ENCODE measurements at places on chromosomes 11 and 22.
A peak's percentile ranks its signal among the peaks of the same experiment; 100 is the strongest.

- DNase-seq: no peak
These were observed 17.0 kb downstream of the ATXN10 start for GRCh38 chr22:45688600-45689080.

DNA sequence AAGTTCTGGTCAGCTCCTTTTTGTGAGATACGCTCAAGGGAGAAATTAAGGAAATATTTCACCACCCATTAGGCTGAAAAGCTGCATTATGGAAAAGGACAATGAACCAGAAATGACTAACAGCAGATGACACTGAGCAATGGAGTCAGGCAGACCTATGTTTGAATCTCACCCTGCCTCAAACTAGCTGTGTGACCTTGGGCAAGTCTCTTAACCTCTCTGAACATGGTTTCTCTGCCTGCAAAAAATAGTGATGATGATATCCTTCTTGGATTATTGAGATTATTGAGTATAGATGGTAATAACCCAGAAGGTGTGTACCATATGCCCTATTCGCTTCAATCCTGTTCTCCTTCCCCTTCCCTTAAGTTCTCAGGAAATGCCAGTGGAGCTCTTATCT, 2.9 kb upstream of the PRDM11 start:
- DNase-seq: no peak

- DNase-seq: no peak
These were observed 14.9 kb downstream of the RAC2 start for GRCh38 chr22:37229012-37229804.

- DNase-seq: no peak
These were observed 123.0 kb downstream of the TRIM44 start for GRCh38 chr11:35785287-35786167.

DNA sequence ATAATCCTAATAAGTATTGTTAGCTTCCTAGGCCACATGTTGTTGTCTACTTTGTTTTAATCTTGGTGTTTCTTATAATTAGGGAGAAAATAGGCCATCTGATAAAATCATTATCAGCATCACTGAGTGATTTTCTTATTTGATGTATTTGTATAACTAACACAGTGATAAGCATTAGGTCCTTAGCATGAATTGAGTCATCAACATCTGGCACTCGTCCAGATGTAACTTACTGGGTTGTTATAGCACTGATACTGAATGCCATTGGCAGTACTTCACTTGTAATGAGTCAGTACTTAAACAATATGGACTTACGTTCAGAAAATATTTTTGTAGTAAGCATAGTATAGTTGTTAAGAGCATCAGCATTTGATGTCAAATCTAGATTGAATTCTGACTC, 16.2 kb downstream of the API5 start:
- DNase-seq: no peak

DNA sequence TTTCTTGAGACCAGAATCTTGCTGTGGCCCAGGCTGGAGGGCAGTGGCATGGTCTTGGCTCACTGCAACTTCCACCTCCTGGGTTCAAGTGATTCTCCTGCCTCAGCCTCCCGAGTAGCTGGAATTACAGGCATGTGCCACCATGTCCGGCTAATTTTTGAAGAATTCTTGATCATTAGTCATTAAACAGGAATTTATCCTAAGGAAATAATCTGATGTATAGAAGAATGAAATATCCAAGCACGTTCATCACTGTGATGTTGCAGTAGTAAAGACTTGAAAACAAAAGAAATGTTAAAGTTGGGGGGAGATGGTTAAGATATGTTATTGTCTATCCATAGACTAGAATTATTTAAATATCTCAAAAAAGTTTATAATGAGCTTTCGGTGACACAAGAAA, 23.6 kb downstream of the CBL start:
- no peak for DNase-seq

DNA sequence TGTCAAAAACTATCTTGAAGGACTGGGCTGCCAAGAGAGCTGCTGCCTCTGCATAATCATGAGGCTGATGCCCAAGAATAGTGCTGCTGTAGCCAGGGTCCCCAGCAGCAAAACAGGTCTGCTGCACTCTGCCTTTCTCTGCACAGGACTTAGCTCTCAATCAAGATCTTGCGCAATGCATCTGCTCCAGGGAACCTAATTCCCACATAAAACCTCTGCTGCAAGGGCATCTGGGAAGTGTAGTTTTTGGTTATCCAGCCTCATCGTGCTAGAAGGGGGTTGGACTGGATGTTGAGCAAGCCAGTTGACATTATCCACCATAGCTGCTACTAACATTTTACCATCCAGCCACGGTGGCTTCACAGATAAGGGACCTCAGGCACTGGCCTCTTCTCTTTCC, 192.7 kb downstream of the C11orf91 start:
- no peak for DNase-seq

GRCh38 chr22:35903571-35904335, 124.9 kb downstream of the RBFOX2 start:
- DNase-seq: no peak

DNA sequence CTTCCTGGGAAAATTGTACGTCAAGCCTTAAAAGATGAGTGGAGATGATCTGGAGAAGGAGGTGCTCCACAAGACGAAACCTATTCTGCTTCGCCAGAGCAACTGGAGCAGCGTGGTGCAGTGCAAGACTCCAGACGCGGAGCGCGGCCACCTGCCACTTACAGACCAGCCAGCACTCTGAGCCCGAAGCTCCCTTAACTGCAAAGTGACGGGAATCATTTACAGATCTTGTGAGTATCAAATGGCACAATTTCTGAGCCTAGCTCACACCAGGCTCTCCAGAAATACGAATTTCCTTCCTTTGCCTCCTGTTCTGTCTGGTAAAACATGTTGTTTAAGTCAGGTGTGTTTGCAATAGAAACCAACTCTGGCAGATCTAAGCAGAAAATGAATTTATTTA, 369.3 kb downstream of the CADM1 start:
- DNase-seq: no peak

- DNase-seq: no peak
These were observed 87.1 kb downstream of the CEP164 start for GRCh38 chr11:117414724-117415123.

- DNase-seq: peak; percentile 53
These were observed at the start of gene TEX54 for GRCh38 chr11:62832336-62833234. Gene TEX54, minus strand, starts transcription at chr11:62832841.

- no peak for DNase-seq
These were observed 1.5 kb downstream of the A4GALT start for GRCh38 chr22:42719133-42719532.

- peak; percentile 82 for DNase-seq
These were observed 20.8 kb downstream of the DGCR6L start for GRCh38 chr22:20298803-20299745.

GRCh38 chr22:49208768-49209252, 618.9 kb downstream of the BRD1 start:
- DNase-seq: no peak

- peak; percentile 70 for DNase-seq
These were observed 165.7 kb downstream of the COMMD9 start for GRCh38 chr11:36123336-36124101.

DNA sequence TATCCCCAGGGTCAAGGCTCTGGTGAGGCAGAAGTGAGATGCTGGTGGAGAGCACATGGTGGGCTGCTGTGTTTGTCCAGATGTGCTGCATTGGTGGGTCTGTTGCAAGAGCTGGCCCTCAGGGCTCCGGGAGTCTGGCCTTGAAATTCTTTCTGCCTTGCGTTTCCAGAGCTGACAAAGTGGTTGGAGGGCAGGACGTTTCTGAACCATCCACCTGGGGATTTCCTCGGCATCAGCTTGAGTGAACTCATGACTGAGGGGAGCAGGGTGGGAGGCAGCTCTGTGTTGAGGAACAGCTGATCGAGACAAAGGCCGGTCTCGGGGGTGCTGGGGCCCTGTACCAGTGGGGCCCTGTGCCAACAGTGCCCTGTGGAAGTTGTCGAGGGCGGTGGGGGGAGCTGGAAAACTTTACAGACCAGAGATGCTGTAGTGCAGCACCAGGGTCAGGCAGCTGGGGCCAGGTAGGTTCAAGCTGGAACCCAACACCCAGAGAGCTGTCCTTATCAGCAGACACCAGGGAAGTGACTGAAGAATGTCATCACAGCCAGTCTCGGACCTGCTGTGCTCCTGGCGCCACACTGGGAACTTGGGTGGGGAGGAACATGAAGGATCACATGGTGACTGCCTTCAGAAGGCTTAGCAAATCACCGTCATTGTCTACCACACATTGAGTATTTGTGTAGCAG, 4.9 kb downstream of the TSKU start:
- DNase-seq: peak; percentile 16

DNA sequence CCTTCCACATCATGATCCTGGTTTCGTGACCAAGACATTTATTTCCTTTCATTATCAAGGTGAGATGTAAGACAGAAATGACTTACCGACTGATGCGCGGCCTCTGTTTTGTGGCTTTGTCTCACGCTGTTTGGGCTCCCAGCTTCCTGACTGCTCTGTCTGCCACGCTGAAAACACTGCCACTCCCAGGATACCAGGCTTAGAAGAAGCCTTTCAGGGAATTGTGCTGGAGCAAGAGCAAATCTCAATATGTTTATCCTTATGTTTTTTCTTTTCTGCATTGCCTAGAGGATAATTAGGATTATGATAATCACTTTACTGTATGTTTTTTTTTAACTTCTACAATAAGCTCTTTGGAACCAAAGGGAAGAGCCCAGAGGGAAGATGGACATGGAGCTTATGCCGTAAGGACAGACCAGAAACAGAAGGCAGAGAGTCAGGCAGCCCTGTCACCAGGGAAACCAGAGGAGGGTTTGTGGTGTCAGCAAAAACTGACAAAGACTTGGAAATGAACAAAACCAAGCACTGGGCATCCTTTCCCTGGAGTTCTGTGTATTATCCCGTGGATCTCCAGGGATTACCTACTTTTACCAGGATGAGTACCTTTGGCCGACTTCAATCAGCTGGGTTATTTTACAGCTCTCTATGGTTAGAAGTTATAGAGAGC, 68.2 kb upstream of the ISX start:
- no peak for DNase-seq

GRCh38 chr11:74466916-74467885, at the start of gene KCNE3:
Gene KCNE3, minus strand, starts transcription at chr11:74467549. Its CDS starts 9,986 bp downstream, at chr11:74457563.
- DNase-seq: peak; percentile 62

DNA sequence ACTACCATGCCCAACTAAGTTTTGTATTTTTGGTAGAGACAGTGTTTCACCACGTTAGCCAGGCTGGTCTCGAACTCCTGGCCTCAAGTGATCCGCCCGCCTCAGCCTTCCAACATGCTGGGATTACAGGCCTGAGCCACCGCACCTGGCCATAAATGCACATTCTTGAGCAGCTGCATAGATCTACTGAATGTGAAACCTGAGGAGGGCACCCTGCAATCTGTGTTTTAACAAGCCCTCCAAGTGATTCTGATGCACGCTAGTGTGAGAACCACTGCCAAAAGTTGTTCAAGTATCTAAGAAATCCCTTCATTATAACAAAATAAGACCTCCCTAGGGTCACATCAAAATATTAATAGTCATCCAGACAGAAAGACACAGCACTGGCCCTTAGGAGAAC, 89.3 kb downstream of the RDX start:
- DNase-seq: no peak

DNA sequence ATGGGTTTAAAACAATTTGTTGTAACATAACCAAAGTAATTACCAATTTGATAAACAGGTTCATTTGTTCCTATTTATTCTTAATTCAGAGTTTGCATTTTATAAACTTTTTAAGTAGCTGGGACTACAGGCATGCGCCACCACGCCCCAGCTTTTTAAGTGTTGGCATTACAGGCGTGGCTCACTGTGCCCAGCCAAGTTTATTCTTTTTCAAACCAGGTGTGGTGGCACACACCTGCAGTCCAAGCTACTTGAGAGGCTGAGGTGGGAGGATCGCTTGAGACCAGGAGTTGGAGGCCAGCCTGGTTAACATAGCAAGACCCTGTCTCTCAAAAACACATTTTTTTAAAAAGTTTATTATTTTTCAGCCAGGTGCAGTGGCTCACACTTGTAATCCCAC, 19.1 kb downstream of the PPFIA1 start:
- DNase-seq: no peak

DNA sequence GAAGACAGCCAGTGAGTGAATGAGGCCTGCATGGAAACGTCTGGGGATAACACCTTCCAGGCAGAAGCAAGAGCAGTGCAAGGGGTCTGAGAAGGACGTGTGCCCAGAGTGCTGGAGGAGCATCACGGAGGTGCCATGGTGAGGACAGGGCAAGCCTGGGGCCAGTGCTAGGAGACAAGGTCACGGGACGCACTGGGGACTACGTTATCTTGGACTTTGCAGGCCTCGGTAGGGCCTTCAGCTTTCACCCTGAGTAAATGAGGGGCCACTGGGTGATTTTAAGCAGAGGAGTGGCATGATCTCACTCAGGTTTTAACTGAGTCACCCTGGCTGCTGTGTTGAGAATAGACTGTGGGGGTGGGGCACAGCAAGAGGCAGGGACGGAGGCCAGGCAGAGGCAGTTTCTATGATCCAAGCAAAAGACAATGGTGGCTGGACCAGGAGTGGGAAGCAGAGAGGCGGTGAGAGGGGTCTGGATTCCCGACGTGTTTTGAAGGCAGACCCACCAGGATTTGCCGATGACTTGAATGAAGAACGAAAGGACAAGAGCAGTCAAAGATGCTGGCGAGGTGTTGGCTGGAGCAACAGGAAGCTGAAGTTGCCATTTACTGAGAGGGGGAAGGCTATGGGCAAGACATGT, 102.7 kb upstream of the PARVA start:
- DNase-seq: peak; percentile 8

DNA sequence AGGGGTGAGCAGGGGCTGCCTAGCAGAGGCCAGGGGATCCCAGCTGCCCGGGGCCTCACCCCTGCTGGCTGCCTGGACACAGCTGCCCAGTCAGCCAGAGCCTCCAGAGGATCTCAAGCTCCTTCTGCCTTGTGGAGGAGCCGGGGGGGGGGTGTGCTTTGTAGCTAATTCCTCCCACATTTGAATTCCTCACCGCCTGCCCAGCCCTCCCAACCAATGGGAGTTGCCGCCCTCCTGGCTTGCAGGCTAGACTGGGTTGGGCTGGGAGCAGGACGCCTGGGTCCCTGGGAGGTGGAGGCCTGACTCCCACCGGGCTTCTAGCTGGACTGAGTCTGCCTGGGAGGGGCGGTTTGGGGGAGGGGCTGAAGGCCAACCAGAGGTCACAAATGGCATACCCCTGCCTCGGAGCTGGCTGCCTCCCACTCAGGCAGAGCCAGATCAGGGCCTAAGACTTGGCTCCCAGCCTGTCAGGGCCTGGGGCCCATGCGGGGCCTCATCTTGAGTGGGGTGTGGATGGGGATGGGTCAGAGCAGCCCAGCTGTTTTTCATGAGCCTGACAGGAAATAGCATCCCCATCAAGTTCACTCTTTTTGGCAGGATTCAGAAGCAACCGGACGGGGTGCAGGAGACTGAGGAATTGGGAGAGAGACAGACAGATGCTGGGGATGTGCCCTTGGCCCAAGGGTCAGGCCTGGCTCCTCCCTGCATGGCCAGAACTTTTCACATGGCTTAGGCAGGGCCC, 29.2 kb upstream of the PDE2A start:
- peak; percentile 91 for DNase-seq

DNA sequence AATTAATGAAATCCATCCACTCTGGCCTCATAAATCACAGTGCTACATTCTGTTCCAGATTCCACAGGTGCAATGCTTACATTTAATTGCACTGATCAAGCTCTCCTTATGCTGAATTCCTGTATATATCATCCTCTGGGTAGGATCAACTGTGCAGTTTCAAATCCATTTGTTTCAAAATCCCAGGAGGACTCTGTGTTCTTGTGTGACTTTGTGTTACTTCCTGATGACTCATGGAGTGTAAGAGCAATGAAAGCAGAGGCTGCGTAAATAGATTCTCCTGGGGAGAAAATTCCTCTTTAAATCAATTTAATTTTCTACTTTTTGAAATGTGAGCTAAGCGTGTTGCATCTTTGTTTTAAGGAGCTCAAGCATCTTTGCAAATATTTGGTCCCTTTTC, 752.7 kb downstream of the METTL15 start:
- DNase-seq: no peak

- no peak for DNase-seq
These were observed 22.7 kb downstream of the OR5A2 start for GRCh38 chr11:59403546-59403945.

GRCh38 chr11:33618351-33618710, 82.3 kb downstream of the C11orf91 start:
- no peak for DNase-seq
